ENCODE measurements at places on chromosomes 16 and 17.

DNA sequence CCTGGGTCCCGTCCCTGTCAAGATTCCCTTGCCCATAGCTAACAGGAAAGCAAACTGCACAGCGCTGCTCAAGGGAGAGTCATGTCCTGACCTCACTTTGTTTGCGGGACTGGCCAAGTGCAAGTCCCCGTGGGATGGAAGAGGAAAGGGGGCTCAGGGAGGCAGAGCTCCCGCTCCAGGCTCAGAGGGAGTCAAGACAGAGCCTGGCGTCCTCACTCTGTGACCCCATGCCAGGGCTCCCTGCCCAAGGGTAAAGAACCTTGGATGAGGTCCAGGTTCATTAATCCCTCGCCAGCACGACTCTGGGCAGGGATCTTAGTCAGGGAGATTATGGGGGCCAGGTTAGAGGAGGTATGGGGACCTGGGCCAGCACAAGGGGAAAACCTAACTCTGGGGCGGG is 51.5 kb upstream of the CBX4 start:
- DNase-seq, result no peak

DNA sequence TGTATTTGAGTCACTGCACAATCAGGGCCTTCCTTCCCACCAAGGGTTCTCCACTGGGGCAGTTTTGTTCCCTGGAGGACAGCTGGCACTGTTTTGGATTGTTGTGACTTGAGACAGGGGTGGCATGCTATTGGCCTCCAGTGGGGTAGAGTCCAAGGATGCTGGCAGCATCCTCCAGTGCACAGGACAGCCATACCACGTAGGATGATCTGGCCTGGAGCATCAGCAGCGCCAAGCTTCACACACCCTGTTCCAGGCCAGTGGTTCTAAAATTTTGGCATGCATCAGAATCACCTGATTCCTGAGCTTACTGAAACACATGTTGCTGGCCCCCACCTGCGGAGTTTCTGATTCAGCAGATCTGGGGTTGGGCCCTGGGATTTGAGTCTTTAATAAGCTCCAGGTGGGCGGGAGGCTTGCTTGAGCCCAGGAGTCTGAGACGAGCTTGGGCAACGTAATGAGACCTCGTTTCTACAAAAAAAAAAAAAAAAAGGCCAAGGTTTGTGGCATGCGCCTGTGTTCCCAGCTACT is 83.2 kb downstream of the MGAT5B start:
- DNase-seq, result no peak

DNA sequence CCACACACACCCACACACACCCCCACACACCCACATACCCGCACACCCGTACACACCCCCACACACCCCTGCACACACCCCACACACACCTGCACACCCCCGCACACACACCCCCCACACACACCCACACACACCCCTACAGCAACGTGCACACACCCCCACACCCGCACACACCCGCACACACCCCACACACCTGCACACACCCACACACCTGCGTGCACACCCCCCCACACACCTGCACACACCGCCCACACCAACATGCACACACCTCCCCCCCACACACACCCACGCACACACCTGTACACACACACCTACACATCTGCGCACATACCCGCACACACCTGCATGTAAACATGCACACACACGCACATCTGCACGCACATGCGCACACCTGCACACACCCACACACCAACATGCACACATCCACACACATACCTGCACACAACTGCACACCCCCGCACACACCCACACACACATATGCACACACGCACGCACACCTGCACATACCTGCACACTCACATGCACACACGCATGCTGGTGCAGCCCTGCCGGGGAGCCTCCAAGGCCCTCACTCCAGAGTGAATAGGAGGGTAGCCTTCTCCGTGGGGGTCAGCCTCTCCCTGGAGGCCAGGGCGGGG is 7.5 kb downstream of the ASPSCR1 start:
- no peak for DNase-seq

DNA sequence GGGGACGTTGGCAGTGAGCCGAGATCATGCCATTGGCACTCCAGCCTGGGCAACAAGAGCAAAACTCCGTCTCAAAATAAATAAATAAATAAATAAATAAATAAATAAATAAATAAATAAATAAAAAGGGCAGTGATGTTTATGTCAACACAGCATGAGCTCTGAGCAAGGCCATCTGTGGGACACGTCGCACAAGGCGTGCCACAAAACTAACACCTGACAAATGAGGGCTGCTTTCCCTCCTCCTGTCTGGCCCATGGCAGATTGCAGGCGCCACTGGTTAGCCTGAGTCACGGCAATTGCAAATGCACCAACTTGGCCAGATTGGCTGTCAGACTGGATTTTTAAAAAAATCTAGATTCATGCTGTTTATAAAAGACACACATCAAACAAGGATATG is 25.9 kb upstream of the SPNS3 start:
- no peak for DNase-seq

- no peak for DNase-seq
These were observed 17.8 kb downstream of the NAGPA start for GRCh38 chr16:5015887-5016286.

- DNase-seq, result no peak
These were observed 1.2 kb downstream of the THAP11 start for GRCh38 chr16:67843343-67843765.

DNA sequence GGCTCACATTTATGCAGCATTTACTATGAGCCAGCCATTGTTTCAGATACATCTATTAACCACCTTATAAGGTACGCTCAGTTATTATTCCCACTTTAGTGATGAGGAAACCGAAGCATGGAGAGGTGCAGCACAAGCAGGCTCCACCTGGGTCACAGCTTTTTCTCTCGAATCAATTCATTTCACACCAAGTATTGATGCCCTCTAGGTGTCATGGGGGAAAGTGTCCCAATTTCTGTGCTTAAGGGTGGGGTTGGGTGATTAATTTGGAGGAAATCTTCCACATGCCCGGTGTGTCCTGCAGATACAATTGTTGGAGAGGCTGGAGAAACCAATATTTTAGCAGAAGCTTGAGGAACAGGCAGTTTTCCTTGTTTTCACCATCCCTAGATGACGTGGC is 62.7 kb upstream of the DNAJA2 start:
- DNase-seq, result no peak

- DNase-seq, result no peak
These were observed 49.7 kb upstream of the ANKFY1 start for GRCh38 chr17:4313221-4314114.

DNA sequence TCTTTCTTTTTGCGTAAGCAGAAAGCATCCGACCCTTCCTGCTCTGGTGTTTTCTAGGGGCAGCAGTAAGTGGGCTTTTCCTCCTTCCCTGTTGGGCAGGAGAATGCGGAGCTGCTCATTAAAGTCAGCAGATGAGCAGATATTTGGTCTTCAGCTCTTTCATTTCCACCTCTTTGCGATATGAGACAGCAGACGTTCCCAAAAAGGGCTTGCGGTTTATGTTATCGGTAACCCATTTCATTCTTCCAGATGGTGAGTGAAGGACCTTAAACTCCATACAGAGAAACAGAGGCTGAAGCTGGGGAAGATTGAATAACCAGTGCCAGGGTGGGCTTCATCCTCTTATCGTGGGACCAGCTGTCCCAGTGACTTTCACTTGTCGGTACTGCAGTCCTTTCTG is 40.7 kb downstream of the KSR1 start:
- DNase-seq, result no peak

DNA sequence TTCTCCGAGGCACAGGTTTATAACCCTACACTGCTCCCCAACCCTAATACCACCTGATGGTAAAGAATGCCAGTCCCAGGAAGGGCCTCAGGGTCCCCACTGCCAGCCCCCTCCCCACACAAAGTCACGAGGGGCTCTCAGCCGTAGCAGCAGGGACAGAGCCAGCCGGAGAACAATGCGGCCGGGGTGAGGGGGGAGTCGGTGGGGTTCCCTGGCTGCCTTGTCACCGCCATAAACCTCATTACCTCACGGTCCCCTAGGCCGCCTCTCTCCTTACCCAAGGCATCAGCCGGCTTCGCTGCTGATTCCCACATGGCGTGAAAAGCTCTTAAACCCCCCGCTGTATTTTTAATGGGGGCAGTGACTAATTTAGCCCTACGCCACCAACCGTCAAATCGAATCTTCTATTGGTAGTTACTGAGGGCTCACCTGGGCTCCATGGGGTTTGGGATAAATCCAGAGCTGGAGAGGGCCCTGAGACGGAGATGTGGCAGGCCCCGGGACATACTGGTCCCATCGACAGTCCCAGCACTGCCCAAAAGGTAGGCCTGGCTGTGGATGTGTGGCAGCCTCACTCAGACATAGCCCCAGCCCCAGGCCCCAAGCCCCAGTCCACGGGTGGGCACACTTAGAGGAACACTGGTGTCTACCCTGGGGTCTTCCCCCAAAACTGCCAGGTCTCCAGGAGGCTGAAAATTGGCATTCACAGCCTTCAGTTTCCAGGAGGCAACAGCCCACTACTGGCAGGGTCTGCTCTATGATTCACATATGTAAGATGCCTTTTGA is 115.3 kb downstream of the C16orf78 start:
- no peak for DNase-seq

DNA sequence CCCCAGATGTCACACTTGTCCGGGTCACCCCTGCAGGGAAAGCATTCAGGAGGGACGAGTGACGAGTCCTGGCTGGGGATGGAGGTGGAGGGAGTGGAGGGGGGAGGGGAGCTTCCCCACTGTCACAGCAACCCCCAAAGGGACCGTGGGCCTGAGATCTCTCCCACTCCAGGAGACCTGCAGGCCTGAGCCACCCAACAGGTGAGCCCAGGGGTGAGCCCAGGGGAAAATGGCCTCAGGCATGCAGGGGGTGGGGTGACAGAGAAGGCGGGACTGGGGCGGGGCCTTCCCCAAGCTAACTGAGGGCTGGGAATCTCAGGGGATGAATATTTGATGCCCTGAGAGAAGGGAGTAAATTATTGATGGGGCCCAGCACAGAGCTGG is 2.4 kb downstream of the USH1G start:
- DNase-seq, result no peak

- DNase-seq, result no peak
These were observed 20.2 kb downstream of the ABR start for GRCh38 chr17:1159431-1160180.
